ENCODE measurements at places on chromosomes 2 and 18.

DNA sequence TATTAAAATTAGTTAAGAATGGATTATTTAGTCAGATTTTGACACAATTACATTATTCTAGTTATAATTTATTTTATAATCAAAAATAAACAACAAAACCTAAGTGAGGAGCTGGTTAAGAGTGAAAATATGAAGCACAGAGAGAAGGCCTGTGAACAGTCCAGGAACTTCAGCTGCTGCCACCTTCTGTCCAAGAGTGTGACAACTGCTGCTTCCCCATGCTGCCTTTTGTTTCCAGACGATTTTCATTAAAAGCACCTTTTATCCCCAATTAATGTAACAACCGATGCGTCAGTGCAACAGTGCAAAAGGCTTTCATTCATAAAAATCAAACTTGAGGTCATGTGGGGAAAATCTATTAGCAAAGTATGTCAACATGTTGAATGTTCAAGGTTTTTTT, 363.6 kb downstream of the CTNNA2 start:
- DNase-seq, result no peak

DNA sequence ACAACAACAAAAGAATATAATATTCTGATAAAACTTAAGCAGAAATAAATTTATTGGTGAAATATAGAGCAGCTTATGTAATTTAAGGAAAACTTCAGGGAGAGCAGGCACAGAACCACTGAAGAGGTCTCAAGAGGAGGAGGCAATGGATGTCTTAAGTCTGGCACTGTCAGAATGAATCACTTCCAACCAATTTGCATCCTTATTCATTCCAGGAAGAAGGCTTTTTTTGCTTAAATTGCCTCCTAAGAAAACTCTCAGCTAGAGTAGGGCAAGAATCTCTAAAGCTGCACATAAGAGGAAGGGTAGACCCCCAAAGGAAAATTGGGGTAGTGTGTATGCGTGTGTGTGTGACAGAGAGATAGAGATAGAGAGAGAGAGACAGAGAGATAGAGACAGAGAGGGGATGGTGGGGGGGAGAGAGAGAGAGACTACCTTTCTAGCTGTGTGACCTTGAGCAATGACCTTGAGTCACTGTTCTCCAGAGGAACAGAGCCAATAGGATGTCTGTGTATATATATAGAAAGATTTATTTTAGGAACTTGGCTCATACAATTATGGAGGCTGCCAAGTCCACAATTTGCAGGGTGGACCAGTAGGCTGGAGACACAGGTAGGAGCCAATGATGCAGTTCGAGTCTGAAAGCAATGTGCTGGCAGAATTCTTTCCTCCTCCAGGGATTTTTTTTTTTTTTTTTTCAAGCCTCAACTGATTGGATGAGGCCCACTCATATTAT, 96.4 kb upstream of the LINC00305 start:
- DNase-seq, result no peak

- peak; percentile 5 for DNase-seq
These were observed 29.2 kb upstream of the HPCAL1 start for GRCh38 chr2:10273215-10274175.

GRCh38 chr2:62456721-62457539, 49.1 kb downstream of the TMEM17 start:
- DNase-seq, result peak; percentile 70

GRCh38 chr2:241951920-241952319, 82.4 kb downstream of the RTP5 start:
- peak; percentile 0 for DNase-seq

DNA sequence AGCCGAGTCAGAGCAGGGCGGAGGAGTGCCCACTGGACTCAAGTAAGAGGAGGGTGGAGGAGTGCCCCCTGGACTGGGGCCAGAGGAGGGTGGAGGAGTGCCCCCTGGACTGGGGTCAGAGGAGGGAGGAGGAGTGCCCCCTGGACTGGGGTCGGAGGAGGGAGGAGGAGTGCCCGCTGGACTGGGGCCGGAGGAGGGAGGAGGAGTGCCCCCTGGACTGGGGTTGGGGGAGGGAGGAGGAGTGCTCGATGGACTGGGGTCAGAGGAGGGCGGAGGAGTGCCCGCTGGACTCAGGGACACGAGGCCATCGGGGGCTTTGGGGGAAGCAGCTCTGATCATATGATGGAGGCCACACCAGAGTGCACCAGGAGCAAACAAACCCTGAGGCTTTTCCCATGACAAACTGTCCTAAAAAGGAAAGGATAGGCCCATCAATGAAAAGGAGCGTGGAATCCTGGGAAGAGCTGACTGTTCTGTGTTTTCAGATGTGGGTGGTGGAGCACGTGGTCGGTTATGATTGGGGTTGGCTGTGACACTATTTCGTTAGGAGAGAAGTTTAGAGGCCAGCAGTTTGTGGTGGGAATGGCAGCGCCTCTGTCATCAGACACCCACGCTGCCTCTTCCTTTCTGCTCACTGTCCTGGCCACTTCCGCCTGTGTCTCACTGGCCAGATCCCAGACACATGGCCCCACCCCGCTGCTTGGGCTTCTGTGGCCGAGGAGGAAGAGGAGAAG, 24.5 kb upstream of the HPCAL1 start:
- DNase-seq, result peak; percentile 39

DNA sequence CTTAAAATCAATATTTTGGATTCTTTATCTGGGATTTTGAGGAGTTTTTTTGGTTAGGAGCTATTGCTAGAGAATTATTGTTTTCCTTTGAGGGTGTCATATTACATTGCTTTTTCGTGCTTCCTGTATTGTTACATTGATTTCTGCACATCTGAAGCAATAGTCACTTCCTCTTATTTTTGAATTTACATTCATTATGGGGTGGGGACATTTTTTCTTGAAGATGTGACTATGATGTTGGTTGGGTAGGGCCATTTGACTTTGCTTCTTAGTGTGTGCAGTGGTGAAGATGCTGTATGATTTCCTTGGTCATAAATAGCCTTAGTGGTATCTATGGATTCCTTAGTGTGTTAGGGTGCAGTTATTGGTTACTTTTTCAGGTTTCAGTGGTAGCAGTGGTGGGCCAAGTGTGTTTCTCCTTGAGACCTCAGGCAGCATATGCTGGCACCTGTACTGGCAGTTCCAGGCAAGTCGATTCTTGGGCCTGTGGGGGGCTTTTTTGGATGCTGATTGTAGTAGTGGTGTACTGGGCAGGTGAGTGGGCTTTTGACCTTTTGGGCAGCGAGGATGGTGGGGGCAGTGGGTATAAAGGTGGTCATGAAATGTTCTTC, 61.8 kb downstream of the ARHGAP25 start:
- no peak for DNase-seq

GRCh38 chr2:241020201-241020600, 21.8 kb downstream of the SNED1 start:
- no peak for DNase-seq

- no peak for DNase-seq
These were observed 84.2 kb upstream of the DNER start for GRCh38 chr2:229798446-229799155.

DNA sequence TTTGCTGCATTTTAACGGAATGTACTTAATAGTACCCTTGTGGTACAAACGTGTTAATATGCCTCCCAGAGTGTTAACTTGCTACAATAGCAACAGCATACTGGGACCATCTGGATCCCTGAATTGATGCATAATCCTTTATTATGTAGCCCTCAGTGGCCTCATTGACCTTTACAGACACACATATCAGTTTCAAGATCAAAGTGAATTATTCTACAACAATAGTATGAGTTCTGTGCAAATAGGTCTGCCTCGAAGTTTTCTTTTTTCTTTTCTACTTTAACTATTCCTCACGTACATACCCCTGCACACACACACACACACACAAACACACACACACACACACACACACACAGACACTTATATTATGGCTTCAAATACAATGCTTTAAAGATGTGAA, 1622.1 kb downstream of the LRP1B start:
- DNase-seq, result no peak

DNA sequence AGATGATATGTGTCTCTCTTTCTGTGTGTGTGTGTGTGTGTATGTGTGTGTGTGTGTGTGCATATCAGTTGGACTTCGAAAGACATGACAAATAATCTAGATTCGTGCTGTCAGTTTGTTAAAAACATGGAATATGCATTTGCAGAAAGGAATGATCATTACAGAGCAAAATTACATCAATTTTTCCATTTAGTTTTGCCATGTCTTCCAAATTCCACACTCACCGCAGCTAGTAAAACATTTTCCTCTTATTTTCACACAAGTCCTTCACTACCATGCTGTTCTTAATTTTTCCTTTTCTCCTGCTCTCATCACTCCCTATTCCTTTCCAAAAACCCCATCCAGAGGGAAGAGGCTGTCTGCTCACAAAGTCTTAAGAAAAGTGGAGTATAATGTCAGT, 1191.4 kb upstream of the SLC39A10 start:
- no peak for DNase-seq

GRCh38 chr2:29155578-29155977, 40.4 kb downstream of the CLIP4 start:
- DNase-seq, result no peak

GRCh38 chr2:27370816-27371620, 602 bp downstream of the SNX17 start:
- DNase-seq, result peak; percentile 54

DNA sequence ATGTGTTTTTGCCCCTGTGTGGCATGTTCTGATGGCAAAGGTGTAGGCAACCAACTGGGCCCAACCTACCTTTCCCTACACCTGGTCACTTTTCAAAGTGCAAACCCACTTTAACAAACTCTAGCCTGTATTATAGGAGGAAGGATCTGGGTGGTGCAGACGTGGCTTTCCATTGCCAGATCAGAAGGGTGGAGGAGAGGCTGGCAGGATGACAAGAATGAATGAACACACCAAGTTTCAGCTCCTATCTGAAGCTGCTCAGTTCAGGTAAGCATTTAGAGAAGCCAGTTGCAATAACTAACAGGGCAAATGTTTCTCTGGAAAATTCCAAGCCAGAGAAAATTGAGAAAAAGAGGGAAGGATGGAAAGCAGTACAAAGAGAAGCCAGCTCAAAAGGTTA, 707 bp upstream of the SERPINB7 start:
- DNase-seq, result no peak

- no peak for DNase-seq
These were observed 19.2 kb downstream of the SH3RF3 start for GRCh38 chr2:109148117-109148746.

DNA sequence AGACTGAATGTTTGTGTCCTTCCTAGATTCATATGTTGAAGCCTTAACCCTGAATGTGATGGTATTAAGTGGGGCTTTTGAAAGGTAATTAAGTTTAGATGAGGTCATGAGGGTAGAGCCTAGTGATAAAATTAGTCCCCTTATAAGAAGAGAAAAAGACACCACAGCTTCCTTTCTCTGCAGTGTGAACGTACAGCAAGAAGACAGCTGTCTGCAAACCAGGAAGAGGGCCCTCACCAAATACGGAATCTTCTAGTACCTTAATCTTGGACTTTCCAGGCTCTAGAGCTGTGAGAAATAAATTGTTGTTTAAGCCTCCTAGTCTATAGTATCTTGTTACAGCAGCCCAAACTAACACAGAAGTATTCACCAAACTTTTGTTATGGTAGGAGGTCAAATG, 57.1 kb upstream of the CYTIP start:
- DNase-seq, result no peak

DNA sequence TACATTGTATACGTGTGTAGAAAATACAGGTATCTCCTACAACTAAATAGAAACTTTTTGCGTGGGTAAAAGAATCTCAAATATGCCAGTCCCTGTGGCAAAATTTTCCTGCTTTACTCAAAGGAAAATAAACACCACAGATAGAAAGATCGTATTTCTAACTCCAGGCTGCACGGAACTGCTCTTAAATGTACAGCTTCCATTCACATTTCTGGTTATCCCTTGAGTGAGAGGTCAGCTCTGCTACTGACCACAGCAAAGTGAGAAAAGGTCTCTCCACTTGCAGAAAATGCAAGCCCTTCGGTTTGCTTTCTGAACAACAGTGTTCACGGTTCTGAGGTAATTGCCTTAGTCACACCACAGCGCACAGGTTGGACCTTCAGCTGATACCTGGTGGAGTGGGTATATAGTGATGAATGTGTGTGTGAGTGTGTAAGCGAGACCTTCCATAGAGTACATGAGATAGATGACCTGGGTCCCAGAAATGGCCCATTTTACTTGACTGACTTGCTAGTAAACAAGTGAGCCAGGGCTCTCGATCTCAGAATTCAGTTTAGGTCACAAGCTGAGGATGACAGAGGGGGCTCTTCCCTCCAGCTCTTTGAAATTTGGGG, 52.1 kb downstream of the ALPK2 start:
- DNase-seq, result no peak

- no peak for DNase-seq
These were observed 107.5 kb downstream of the MSTN start for GRCh38 chr2:189954989-189955388.

- peak; percentile 46 for DNase-seq
These were observed 41.7 kb upstream of the LDLRAD4 start for GRCh38 chr18:13176847-13177246.

DNA sequence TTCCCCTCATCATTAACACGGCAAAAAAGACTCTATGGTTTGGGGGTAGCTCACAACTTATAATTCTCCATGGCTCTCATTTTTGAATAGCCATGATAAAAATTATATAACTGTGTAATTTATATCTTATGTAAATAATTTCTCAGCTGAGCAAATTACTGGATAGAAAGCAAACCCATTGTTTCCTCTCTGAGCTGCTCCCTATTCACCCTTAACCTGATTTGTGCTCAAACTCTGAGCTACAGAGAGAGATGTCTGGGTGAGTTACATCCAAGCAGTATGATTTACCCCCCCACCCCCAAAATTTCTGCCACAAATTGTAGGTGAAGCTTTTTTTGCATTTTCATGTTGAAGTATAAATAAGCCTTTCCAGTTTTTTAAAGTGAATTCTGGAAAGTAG, 123.7 kb downstream of the TFCP2L1 start:
- no peak for DNase-seq

GRCh38 chr2:2328848-2329247, 2.2 kb downstream of the MYT1L start:
- no peak for DNase-seq

- no peak for DNase-seq
These were observed 135.2 kb upstream of the NFATC1 start for GRCh38 chr18:79260510-79260909.

DNA sequence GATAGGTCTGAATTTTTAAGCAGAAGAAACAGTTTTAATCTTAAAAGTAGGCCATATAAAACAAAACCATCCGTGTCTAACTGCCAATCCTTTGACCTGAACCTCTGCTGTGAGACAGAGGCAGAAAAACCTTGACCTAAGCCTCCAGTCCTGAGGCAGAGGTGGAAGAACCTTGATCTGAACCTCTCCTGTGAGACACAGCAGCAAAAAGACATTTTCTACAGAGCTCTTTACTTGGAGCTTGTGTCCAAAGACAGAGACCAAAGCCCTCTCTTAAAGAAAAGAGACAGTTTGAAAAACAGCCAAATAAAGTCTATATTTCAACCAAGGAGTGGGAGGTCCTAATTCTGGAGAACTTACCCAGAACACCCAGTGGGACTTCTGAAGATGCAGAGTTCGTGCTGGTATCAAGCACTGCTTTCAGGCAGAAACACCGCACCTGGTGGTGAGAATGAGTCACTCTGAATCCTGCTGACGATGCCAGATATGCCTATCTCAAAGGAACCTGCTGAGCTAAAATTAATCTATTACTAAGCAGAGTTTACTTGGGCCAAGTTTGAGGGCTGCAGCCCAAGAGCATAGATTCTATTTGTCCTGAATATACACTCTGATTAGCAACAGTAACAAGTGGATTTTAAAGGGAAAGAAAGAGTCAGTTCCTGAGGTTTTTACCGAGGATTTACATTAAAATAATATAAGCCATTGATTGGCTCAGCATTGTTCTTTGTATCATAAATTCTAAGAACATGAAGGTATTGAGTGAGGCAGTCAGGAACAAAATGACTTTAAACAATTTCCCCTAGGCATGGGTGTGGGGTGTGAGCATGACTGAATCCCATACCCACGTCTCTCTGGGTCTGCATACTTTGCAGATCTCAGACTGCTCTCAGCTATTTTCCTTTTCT, 806.4 kb downstream of the TRIB2 start:
- DNase-seq, result no peak

Measured in transverse colon (tissue), 4 donors.